NCI-H1105 treated with DMSO at 0.1 percent for 48 hours (cell line): ENCODE measurements at places on chromosomes 1 and 21.

DNA sequence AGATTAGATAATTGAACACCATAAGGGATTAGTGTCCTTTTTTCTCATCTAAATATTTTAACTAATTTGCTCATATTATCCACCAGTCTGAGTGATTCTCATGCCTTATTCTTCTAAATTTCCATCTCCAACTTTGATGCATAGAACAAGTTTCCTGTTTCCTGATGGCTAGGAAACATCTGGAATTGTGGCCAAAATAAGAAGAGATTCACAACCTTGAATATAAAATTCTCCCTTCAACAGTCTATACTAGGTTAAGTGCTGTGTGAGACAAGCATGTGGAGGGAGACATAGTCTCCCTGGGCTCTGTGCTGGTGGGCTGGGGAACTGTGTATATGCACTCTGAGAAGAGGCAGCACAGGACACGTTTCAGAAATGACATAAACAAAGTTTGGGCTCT, 21.6 kb upstream of the ROR1 start:
- DNase-seq = no peak

- no peak for DNase-seq
Measured at GRCh38 chr1:222697826-222698225, 14.5 kb downstream of the AIDA start.

GRCh38 chr1:236618507-236618906, 14.2 kb upstream of the HEATR1 start:
- no peak for DNase-seq

DNA sequence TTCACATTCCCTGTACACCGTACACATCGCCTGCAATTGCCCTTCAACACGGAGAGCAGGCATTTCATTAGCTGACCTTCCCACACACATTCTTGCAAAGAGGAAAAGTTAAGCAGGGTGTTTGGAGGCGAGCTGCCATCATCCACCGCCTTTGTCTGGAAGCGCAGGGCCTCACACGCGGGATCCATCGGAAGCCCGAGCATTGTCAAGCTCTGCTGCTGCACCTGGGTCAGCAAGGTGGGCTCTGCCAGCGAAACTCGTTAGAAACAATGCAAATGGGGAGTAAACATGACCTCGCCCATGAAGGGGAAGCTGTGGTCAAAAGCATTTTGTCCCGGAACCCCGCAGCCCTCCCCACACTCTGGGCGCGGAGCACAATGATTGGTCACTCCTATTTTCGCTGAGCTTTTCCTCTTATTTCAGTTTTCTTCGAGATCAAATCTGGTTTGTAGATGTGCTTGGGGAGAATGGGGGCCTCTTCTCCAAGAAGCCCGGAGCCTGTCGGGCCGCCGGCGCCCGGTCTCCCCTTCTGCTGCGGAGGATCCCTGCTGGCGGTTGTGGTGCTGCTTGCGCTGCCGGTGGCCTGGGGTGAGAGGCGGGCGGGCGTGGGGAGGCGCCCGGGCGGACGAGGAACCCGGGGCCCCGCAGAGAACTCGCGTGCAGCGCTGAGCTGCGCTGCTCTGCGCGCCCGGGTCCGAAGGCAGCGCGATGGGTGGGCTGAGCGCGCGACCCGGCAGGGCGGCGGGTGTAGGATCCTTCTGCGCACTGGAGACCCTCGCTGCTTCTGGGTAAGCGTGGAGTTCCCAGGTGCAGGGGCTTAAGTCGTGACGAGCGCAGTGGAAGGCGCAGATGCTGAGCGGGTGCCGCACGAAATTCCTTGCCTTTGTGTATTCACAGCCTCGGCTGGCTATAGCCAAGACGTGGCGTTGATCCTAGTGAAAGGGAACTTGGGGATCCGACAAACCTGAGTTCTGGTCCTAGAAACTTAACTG, at the start of gene CR1:
CR1 (plus strand) TSS at position 357 of the 992 bp plus-strand sequence; CDS start at position 468, 111 bp downstream.
- DNase-seq = peak; percentile 25

GRCh38 chr1:8384577-8384976, 66.7 kb downstream of the SLC45A1 start:
- DNase-seq = no peak

GRCh38 chr1:153543736-153544135, 1.9 kb downstream of the S100A4 start:
- no peak for DNase-seq

GRCh38 chr1:96845464-96845863, 123.9 kb downstream of the PTBP2 start:
- DNase-seq = no peak

DNA sequence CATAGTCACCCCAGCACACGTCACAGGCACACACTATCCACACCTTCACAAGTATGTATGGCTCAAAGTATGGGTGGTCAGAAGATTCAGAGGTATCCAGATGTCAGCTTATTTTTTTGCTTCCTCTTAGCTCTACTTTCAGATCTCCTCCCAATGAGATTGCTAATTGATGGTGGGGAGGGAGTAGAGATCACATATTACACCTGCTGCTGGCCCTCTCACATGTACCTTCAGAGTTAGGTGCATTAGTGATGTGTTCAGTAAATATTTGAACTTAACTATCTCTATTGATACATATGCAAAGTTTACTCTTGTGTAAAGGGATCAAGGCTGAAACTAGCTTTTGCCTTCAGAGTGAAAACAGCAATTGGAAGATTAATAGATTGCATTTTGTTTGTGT, 262.6 kb downstream of the PCP4 start:
- DNase-seq = no peak

DNA sequence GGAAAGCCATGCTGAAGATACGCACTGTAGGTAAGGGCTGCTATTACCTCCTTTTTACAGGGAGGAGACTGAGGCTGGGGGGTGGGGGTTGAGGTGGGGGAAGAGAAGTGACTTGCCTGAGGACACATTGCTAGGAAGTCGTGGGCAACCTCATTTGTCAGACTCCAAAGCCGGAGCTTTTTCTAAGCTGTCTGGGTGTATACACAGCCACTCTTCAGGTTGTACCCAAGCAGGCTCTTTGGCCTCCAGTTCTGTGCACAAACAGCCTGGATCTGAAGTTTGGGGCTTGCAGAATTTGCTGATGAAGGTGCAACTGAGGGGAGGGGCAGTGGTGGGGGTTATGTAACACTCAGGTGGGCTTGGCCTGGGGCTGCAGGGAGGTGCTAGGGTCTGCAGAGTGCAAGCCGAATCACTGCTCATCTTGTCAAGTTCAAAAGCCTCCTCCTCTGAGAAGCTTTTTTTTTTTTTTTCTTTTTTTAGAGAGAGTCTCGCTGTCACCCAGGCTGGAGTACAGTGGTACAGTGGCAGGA, 16.9 kb downstream of the TINAGL1 start:
- no peak for DNase-seq

- DNase-seq = peak; percentile 53
Measured at GRCh38 chr1:212608959-212609700, 569 bp downstream of the ATF3 start.

GRCh38 chr21:35925497-35925896, 134.8 kb downstream of the SETD4 start:
- no peak for DNase-seq

- no peak for DNase-seq
Measured at GRCh38 chr1:208135354-208135753, 108.8 kb downstream of the PLXNA2 start.

GRCh38 chr1:30847358-30847972, 61.1 kb downstream of the SDC3 start:
- no peak for DNase-seq

DNA sequence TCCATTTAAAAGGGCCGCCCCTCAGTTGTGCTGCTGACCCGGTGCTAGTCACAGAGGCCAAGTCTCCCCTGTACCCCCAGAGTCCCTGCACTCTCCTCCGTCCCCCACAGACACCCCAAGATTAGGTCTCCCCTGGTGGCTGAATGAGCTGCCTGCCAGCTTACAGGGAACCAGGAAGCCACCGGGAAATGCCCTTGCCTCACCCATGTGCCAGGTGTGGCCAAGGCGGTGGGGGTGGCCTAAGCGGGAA, 32.7 kb downstream of the HSPG2 start:
- DNase-seq = no peak

GRCh38 chr1:232737917-232738316, 67.3 kb upstream of the MAP10 start:
- no peak for DNase-seq

DNA sequence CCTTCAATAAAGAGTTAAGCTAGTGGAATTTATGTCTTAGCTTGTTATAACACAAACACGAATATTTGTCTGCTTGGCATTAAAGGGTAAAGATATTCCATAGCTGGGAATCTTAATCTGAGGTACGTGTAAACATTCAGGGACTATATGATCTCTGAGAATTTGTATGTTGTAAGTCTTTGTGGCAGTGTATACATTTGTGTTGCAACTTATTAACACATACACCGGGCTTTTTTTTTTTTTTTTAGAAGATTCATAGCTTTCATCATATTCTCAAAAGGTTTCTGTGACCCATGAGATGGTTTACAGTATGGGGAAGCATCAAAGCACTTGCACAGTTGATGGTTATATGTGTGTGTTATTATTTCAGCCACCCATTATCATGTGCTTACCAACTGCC, 3.0 kb downstream of the GGPS1 start:
- no peak for DNase-seq

DNA sequence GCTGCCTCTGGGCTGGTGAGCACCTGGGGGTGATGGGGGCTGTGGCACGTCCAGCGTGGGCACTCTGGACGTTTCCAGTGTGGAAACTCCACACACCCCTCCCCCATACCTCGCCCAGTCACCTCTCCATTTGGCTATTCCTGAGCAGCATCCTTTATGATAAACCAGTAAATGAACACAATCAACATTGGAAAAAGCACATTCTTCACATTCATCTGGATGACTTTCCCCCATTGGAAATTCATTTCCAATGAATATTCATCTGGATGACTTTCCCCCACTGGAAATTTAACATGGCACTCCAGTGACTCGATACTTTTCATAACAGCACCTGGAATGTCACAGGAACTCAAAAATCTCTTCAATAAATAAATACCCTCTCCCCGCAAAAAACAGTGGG, 104.8 kb upstream of the KRTAP19-8 start:
- no peak for DNase-seq

DNA sequence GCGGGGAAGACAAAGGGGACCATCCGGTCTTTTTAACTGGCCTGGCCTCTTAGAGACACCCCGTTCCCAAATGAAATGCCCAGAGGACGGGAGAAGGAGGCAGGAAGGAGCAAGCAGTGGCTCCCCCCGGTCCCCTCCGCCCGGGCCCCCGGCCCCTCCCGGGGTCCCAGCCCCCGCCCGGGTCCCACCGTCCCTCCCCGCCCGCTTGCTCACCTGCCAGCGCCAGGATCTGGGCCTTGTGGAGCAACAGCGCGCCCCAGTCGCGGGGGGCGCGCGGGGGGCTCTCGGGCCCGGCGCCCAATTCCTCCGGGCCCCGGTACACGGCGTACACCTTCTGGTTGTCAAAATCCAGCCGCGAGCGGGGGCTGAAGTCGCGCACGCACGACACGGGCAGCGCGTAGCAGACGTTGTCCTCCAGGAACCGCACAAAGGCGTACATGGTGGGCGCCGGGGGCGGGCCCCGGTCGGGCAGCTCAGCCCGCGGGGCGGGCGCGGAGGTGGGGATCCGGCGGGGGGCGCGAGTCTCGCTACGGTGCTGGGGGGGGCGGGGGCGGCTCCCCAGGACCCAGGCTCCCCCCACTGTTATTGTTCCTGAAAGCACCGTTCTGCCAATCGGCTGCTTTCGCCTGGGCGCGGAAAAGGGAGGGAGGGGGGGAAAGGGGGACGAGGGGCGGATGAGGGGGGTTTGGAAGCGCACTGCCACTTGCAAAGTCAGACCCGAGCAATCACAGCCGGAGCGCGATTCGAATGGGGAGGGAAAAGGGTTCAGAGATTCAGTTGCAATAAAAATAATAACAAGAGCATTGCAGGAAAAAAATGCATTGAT, at the start of gene BEND5:
BEND5 (minus strand) TSS at position 499 of the 826 bp plus-strand sequence; CDS start at position 439, 60 bp downstream.
- peak; percentile 89 for DNase-seq

DNA sequence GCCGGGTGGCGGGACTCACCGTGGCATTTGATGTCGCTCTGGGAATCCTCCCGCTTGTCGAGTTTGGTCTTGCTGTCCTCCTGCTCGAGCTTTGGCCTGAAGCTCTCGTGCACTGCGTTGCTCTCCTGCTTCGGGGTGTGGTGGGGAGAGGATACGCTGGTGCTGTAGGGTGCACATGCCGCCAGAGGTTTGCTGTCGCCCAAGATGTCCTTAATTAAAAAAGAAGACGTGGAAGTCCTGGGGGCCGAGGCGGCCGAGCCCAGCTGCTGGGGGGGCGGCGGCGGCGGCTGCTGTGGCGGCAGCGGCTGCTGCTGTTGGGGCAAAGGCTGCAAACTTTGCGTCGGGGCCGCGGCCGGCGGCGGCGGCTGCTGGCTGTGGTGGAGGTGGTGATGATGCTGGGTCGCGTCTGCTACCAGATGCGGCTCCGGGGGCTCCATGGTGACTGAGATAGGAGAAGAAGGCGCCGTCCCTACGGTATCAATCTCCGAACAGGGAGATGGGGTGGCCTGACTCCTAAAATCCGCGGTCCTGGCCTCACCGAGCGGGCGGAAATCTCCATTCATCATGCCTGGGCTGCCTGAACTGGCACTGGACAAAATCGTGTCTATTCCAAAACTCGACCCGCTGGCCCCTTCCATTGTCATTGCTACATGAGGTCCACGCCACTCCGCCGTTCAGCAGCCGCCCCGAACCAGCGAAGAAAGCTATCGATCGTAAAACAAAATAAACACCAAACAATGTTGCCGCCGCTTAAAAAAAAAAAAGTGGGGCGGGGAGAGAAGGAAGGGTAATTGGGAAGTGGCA, at the start of gene BARHL2:
BARHL2 (minus strand) TSS at position 751 of the 804 bp plus-strand sequence; CDS start at position 644, 107 bp downstream.
- no peak for DNase-seq

DNA sequence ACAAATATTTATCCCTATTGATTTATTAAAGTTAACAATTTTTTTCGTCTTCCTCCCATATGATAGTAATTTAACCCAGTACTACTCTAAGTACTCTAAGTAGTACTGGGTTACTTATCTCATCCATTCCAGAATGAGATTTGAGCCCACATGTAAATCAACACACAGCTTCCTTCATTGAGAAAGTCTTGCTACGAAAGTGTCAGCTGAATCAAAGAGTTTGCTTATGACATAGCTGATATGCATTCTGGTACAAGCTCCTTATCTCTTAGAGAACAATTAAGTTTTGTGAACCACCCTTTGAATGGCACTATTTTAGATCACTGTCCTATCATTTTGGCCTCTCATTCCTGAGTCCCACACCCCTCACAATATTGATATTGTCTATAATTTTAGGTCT, 2.4 kb upstream of the SLC44A3 start:
- DNase-seq = no peak

- no peak for DNase-seq
Measured at GRCh38 chr1:202613571-202613970, 96.7 kb downstream of the SYT2 start.

GRCh38 chr1:18861082-18861481, 1.6 kb upstream of the TAS1R2 start:
- DNase-seq = no peak

DNA sequence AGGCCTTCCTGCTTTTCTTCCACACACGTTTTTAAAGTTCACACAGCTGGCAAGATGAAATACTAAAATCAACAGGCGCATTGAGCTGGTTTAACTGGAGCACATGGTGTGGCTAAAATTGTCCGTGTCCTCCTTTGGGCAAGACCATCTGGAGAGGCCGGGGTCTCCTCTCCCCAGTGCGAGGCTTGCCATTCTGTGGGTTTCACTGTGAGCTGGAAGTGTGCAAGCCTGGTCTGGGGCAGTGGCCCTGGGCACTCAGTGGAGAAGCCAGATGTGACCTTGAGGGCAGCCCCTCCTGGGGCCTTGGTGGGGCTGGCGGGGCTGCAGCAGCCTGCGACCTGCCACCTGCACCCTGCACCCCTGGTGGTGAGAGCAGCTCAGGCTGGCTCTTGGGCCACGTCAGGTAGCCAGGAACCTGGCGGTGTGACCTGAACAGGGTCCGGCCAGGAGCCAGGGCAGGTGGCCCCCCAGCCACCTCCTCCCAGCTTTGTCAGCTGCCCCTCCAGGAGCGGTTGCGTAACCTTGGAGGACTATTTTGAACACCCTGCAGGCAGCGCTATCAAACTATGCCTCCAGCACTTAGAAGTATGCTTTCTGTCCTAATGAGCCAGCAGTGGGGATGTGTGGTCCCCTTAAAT, 52.4 kb downstream of the SLC37A1 start:
- DNase-seq = no peak
